DMS53 (cell line): ENCODE measurements at places on chromosomes 1 and 21.

DNA sequence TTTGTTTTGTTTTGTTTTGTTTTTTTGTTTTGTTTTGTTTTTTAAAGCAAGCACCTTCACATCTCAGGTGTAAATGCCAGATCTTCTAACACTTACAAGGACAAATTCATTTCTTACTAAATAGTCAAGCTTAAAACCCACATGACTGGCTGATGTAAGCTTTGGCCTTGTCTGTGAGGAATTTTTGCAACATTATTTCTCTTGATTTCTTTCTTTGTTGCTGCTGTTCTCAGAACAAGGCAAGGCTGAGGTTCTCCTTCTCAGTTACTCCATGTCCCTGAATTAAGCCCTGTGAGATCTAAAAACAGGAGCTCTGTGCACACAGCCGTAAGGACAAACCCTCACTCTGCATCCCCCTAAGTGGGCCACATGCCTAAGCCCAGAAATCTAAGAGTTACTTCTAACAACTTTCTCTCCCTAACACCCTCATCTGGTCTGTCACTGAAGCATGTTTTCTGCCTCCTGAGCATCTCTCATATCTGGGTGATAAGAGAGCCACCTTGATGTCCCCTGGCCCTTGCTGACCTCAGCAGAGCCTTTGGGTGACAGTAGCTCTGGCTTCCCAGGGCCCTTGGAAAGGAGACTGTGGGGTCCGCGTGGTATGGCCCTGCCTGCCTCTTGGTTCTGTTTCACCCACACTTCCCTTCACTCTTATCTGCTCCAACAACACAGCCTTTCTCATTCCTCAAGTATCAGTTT lies 81.2 kb upstream of the HOOK1 start:
- DNase-seq, result no peak

GRCh38 chr1:66393586-66394287 lies 140.2 kb upstream of the SGIP1 start:
- no peak for DNase-seq

GRCh38 chr1:24438423-24438901 lies 22.9 kb downstream of the NIPAL3 start:
- no peak for DNase-seq

DNA sequence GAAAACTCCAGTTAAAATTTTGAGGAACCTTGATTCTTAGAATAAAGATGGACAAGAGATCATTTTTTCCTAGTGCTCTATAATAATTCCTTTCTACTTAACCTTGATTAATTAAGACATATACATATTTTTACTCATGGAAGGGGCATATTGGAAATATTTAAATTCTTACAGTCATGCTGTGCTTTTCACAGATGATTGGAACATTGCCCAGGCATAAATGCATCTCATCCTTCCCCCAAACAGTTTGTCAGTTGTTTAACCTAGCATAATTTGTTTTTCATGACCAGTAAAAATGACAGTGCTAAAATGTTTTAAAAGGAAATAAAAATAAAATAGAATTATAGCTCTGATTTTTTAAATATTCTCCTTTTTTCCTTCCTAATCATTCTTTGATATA lies 140.0 kb downstream of the DNM3 start:
- DNase-seq, result no peak

DNA sequence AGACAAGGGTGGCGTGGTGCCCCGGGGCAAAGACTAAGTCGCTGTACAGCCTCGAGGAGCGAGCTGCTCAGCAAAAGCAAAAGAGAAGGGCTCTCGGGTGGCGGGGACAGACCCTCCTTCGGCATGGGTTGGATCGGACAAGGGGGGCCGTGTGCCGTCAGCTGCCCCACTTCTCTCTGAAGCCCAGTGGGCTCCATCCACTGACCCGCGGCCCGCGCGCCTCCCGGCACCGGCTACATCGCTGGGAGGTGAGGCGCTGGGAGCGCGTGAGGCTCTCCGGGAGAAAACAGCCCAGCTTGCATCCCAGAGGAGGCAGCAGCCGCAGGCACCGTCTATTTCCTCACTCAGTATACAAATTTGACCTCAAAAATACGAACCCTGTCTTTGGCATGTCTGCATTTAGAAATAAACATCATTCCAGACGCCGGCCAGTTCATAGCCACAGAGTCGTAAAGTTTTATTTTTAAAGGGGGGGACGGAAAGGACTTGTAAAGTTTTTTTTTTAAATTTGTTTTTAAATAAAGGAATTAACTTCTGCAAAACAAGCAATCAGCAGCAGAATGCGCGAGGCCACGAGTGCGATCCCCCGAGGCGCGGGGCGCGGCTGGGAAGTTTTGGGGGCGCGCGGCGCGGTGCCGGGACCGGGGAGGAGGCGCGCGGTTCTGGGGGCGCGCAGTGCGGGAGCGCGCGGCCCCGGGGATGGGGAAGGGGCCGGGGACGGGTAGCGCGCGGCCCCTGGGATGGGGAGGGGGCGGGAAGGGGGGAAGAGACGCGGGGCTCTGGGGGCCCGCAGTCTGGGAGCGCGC lies 689 bp upstream of the GPR137B start:
- DNase-seq, result peak; percentile 81

DNA sequence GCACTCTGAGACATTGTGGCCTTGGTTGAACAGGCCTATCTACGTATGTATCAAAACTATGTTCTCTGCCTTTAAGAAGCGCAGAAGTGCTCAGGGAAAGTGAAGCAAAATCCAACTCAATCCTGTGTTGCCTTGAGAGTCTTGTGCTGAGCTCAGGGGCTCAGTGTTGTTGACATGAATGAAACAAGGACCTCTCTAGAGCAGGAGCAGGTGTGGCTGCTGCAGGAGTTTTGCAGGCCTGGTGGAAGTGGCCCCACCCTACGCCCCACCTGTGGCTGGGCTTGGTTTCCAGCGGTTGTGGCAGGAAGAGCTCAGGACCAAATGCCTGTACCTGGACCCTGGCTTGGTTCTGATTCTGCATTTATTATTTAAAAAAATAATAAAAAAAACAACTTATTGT lies 20.9 kb downstream of the CA6 start:
- no peak for DNase-seq
